ENCODE measurements at places on chromosomes 2 and 18.
A peak's percentile ranks its signal among the peaks of the same experiment; 100 is the strongest.

DNA sequence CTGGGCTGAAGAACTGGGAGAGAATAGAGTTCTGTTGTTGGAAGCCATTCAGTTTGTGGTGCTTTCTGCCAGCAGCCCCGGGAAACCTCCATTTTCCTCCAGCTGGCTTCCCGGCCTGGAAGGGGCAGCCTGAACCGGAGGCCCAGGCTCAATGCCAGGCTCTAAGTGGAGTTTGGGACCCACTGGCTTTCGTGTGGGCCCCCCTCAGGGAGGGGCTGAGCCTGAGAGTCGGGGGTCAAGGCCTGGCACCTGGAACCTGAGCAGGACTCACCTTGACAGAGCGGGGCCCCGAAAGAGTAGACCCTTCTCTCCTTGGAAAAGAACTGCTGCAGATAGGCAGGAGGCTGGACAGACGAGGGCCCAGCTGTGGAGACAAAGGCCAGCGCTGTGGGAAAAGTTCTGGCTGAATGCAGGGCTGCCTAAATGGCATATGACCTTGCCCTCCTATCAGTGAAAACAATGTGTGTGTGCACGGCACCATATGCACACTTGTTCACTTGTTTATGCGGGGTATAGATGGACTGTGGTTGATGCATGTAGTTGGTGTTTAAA lies 34.8 kb upstream of the ASB18 start:
- DNase-seq, result no peak

DNA sequence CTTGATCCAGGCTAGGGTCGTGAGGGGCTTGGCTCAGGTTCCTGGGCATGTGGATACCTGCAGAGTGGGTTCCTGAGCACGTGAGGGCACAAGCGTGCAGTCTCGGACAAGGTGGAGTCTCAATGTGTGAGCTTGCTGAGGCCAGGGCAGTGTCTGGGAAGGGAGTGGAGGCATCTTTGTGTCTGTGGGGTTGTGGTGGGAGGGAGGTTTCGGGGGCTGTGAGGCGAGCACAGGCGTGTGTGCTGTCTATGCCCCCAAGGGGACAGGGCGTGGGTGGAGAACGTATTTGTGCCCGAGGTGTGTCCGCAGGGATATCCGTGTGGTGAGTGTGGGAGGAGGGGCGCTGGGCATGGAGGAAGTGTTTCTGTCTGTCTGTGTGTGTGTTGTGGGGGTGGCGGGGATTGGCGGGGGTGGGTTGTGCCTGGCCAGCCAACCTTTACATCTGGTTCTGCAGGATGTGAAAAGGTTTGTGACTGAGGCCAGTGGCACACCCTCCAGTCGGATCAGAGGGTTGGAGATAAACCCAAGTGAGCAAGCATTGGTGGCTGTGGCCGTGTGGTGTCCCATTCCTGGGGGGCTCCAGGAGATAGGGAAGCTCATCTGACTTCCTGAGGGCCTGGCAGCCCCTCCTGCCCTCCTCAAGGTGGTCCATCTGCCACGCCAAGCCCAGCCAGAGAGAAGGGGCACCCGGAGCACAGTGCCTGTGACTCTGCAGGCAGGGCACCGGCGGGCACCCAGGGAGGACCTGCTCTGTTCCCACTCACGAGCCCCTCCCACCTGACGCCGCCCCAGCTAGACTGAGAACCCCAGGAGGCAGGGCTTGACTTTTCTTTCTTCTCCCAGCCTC lies 57.1 kb downstream of the ZFP36L2 start:
- no peak for DNase-seq

- DNase-seq, result no peak
Measured at GRCh38 chr2:66899109-66899508, 464.2 kb downstream of the MEIS1 start.

GRCh38 chr2:66109419-66109818 lies 325.5 kb upstream of the MEIS1 start:
- DNase-seq, result no peak

DNA sequence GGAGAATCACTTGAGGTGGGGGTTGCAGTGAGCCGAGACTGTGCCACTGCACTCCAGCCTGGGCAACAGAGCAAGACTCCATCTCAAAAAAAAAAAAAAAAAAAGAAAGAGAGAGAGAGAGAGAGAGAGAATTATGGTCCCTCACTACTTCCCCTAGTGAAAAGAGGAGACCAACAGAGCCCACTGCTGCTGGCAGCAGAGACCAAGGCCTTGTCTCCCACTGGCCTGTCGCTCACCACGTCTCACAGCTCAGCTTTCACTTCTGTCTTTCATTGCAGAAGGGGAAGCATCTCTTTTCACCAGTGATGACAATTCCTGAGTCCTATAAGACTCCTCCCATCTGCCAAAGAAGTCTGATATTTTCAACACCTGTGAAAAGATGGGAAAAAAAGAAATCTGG lies 81.3 kb downstream of the CLHC1 start:
- DNase-seq, result no peak

DNA sequence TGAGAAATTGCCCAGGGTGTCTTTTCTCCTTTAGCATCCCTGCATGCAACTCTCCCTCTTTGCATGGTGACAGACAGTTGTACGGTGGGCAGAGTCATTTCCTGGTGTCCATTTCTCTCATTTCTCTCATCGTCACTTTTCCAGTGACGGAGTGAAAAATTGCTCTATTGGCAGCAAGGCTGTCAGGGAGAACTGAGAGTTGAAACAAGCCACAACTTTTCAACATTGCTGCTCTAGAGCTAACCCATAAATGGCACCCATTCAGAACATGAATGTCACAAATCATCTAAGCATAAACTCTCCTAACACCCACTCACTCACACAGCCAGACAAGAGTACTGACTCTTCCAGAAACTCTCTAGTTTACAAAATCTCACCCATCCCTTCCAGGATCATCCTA lies 55.7 kb downstream of the ZC3H8 start:
- no peak for DNase-seq

DNA sequence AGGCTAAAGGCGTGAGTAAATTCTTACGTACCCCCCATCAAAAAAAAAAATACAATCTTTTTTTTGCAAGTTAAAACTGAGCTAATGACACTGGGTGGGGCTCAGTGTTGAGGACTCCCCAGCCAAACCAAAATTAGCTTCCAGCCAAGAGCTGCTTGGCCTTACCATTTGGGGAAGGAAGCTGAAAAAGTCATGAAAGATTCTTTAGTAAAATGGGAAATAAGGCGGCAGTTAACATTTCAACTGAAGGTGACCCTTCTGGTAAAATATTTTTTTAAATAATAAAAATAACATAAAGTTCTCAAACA lies 16.4 kb downstream of the SMAD7 start:
- DNase-seq, result no peak

DNA sequence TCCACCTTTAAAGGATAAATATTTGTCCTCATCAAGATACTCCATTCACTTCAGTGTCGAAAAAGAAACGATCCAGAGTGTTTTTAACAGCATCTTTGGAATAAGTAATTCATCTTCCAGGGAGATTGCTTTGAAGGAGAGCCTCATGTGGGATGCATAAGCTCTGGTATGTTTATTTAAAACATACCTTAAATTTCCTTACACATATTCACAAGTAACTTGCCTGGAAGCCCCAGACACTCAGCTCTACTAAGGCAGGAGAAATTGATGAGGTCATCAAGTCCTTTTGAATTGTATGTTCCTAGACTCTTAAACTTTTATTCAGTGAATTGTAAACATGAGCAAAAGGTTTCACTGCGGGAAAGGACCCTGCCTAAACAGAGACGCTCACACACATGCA lies 103.0 kb downstream of the CDK15 start:
- no peak for DNase-seq

DNA sequence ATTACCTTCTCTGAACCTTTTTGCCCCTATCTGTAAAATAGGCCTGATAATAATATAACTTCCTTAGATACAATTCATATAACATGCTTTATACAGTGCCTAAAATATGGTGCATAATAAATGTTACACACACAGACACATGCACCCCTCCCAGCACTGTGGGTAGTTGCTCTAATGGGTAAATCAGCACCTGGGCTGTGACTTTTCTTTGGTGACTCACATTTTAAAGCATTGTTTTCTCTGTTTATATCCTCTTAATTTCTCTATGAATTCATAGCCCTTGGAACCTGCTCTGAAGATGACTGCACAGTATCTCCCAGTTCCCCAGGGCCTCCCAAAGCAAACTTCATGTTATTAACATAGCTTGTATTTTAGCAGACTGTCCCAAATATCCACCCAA lies 248.2 kb upstream of the TNP1 start:
- no peak for DNase-seq

GRCh38 chr18:11034884-11035283 lies 114.5 kb downstream of the PIEZO2 start:
- no peak for DNase-seq

DNA sequence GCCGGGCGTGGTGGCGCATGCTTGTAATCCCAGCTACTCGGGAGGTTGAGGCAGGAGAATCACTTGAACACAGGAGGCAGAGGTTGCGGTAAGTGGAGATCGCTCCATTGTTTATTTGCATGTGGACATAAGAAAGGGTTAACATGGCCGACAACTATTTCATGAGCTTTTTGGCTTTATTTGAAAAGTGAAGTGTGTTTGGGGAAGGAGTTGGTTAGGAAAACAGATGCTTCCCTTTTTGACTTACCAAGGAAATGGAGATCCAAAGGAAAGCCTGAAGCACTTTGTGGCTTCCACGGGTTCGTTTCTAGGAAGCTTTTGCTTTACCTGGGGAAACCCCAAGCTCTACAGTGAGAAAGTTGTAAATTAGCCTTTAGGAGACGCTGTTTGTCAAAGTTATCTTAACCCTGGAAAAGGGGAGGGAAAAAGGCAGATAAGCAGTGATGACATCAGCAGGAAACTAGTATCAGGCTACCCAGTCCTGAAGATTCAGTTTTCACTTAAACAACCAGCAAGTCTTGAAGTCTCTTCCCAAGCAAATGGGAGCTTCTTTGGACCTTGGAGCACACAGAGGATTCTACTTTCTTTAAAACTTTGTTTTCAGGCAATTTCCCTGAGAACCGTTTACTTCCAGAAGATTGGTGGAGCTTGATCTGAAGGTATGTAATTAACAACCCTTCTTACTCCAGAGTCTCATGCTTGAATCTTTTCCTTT lies at the start of gene CASP10:
Gene CASP10, plus strand, starts transcription at position 492 of the 715 bp plus-strand sequence. CDS start 2,637 bp downstream, outside the sequence.
- DNase-seq, result no peak

- DNase-seq, result no peak
Measured at GRCh38 chr2:159094173-159094737, 125.8 kb downstream of the TANC1 start.

GRCh38 chr2:189569295-189569910 lies 11.2 kb downstream of the SLC40A1 start:
- no peak for DNase-seq

GRCh38 chr2:128545085-128545484 lies 226.4 kb upstream of the HS6ST1 start:
- DNase-seq, result no peak

GRCh38 chr2:11753452-11753885 lies 7.0 kb downstream of the LPIN1 start:
- no peak for DNase-seq

DNA sequence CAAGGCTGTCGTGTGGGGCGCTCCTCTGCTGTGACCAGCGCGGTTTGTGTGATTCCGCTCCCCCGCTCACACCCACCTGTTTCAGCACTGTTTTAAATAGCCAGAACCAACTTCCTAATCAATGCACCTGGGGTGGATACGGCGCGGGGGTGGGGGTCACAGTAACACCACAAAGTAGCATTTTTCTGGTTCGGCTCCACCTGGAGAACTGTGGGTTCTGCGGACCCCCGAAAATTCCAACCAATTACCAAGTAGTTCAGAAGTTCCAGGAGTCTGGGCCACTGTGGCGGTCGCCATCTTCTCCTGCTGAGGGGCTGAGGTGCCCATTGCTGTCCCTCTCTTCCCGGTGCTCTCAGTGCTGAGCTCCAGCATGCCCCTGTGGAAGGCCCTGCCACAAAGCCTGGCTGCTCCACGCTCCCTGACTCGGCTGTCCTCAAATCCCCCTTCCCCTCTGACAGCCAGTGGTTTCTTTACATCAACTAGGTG lies 79.4 kb downstream of the GFPT1 start:
- DNase-seq, result no peak

- no peak for DNase-seq
Measured at GRCh38 chr18:58349650-58350049, 279.2 kb downstream of the ALPK2 start.

GRCh38 chr18:32368991-32369390 lies 101.7 kb downstream of the GAREM1 start:
- peak; percentile 54 for DNase-seq

DNA sequence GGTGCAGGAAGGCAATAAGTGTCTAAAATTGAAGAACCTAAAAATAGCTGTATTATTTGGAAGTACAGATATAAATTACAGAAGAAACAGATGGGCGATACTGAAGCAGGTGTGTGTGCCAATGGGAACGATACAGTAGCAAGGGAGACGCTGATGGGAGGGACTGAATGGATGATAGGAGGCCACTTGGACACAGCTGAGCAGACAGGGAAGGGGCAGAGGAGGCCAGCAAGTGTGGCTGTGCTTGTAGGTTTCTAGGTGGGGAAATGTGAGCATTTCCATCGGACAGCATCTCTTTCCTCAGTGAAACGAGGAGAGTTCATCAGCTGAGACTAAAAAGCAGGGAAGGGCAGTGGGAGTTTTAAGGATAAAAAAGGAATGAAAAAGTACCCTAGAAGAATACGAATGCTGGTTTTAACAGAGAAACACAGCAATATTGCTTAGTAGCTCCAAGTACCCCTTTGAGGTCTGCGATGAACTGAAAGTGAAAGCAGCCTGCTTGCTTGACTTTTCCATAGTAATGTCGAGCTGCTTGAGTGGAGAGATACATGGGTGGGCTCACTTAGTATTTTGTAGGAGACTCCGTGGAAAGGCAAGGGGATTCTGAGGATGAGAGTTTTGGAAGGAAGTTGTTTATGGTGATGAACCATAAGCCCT lies 91.7 kb upstream of the EPC2 start:
- peak; percentile 78 for DNase-seq

- no peak for DNase-seq
Measured at GRCh38 chr2:150977296-150977695, 284.4 kb downstream of the RBM43 start.

- DNase-seq, result peak; percentile 99
Measured at GRCh38 chr2:13616616-13617015, 899.9 kb downstream of the TRIB2 start.

- DNase-seq, result no peak
Measured at GRCh38 chr2:163604941-163605555, 130.8 kb downstream of the FIGN start.

DNA sequence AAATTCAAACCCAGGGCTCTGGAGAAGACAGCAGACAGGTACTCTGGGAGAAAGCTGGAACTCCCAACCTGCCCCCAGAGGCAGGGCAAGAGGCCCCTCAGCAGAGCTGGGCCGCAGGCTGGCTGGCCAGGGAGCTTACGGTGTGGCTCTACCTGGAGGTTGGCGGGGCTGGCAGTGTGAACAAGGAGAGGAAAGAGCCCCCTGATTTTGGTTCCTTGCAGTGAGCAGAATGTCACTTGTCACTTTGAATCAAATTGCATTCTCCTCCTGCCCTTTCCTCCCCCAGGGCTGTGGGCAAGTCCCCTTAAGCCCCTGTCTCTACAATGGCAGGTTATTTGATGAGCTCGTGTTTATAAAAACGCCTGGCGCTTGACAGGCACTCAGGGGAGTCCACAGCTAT lies 32.6 kb downstream of the MYO7B start:
- no peak for DNase-seq

GRCh38 chr2:41933585-41934320 lies 114.1 kb upstream of the PKDCC start:
- DNase-seq, result no peak

- DNase-seq, result no peak
Measured at GRCh38 chr2:170282851-170283250, 104.9 kb downstream of the MYO3B start.

GRCh38 chr2:227106845-227107759 lies 56.9 kb downstream of the COL4A4 start:
- DNase-seq, result peak; percentile 58
